Temporal lobe (tissue), 4 donors: ENCODE measurements at places on chromosomes 5 and 9. TPM values are rescaled to one million over a fixed set of nuclear protein-coding genes. Genes with fewer than 3 reads are reported as not detected.

MEGF9 gene
- total RNA-seq = 59.5 TPM

FAXDC2 gene
- 5.4 TPM for total RNA-seq

ZFP2 gene
- 10.1 TPM for total RNA-seq

SVEP1 gene
- total RNA-seq = 6.1 TPM

BTNL3 gene
- not detected for total RNA-seq
